Sigmoid colon (tissue), 7 donors: ENCODE measurements at places on chromosomes 2 and 18. TPM values are rescaled to one million over a fixed set of nuclear protein-coding genes. Genes with fewer than 3 reads are reported as not detected.
A peak's percentile ranks its signal among the peaks of the same experiment; 100 is the strongest.

DNA sequence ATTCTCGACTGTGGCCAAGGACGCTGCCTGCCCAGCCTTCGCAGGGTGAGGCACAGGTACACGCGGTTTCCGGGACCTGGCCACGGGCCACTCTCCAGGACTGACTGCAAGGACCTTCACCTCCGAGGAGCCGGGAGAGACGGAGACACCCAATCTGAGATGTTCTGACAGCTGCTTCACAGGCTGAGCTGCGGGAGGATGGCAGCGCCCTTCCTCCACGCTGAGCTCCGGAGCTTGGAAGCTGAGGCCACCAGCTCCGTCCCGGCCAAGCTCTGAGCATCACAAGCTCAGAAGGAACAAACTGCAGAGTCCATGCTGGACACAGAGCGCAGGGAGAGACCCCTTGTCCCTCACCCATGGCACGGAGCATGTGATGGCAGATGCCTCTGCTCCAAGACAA lies 71.1 kb upstream of the CTDP1 start:
- DNase-seq: peak; percentile 61
- no peaks in the 10 kb centered on the region for H3K36me3 ChIP-seq
- H3K27me3 ChIP-seq: no peaks in the 10 kb centered on the region
- no peak overlapping the region for H3K27ac ChIP-seq
- H3K4me1 ChIP-seq: no peaks in the 10 kb centered on the region

DNA sequence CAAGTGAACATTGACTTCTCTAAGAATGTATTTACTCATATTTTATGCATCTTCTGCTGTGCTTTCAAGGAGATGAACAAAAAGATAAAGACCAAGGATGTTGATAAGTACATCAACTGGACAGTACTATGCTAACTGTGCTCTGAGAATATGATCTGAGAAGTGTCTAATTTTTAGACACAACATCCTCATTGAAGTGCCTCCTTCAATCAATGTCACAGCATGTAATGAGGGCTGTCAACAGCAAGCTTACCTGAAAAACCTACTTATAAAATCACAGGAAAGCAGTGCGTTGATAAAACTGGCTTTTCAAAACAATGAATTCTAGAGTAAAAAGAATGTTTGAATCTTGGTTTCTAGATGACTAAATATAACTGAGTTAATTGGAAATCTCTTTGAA lies 452.9 kb upstream of the DSEL start:
- H3K27ac ChIP-seq: no peak overlapping the region
- H3K27me3 ChIP-seq: no peaks in the 10 kb centered on the region
- DNase-seq: no peak
- H3K4me3 ChIP-seq: no peak overlapping the region

- no peak overlapping the region for H3K4me3 ChIP-seq
- no peak for DNase-seq
- H3K4me1 ChIP-seq: no peaks in the 10 kb centered on the region
- no peaks in the 10 kb centered on the region for H3K27me3 ChIP-seq
- no peak overlapping the region for H3K27ac ChIP-seq
Observed at GRCh38 chr2:201859949-201860348, 53.6 kb downstream of the CDK15 start.

- no peaks in the 10 kb centered on the region for H3K27me3 ChIP-seq
- H3K36me3 ChIP-seq: no peaks in the 10 kb centered on the region
- no peaks in the 10 kb centered on the region for H3K4me1 ChIP-seq
Observed at GRCh38 chr18:2840521-2840920, 6.3 kb upstream of the EMILIN2 start.

DNA sequence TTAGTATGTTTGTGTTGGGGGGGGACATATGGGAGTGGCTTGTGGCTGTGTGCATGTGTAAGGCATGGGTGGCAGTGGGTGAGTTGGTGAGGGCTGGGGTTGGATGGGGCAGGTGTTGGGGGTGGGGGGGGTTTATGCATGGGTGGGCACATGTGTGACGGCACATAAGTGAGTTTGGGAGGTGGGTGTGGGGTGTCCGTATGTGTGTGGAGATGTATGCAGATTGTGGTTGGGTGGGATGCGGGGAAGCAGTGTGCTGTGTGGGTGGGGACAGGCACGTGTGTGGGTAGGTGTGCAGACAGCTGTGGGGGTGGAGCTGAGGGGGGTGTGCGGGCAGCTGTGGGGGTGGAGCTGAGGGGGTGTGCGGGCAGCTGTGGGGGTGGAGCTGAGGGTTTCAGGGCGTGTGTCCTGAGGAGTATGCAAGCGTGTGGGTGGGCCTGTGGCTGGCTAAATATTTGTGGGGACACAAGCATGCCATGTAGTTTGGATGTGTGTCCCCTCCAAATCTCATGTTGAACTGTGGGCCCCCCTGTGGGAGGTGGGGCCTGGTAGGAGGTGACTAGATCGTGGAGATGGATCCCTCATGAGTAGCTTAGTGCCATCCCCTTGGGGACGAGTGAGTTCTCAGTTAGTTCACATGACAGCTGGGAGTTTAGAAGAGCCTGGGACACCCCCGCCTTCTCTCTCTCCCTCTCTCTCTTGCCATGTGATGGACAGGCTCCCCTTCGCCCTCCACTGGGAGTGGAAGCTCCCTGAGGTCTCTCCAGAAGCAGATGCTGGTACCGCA lies 59.4 kb downstream of the ANKMY1 start:
- no peaks in the 10 kb centered on the region for H3K4me1 ChIP-seq
- H3K27me3 ChIP-seq: no peaks in the 10 kb centered on the region
- no peaks in the 10 kb centered on the region for H3K36me3 ChIP-seq
- DNase-seq: no peak
- no peak overlapping the region for H3K4me3 ChIP-seq
- H3K27ac ChIP-seq: no peak overlapping the region

DNA sequence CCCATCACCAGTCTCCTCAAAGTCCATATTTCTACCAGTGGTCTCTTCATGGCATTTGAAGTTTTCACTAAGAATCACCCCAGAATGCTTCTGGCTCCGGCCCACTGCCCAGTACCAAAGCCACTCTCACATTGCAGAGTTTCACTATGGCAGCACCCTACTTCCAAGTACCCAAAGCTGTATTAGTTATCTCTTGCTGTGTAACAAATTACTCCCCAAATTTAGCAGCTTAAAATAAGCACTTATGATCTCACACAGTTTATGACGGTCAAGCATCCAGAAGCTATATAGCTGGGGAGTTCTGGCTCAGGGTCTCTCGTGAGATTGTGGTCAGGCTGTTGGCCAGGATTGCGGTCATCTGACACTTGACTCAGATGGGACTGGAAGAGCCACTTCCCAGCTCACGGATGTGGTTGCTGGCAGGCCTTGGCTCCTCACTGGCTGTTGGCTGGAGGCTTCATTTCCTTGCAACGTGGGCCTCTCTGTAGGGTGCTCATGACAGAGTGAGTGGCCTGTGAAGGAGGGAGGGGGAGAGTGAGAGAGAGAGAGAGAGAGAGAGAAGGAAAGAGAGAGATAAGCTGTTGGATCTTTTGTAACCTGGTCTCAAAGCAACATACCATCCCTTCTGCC lies 189.5 kb downstream of the CTIF start:
- no peak overlapping the region for H3K4me3 ChIP-seq
- no peak for DNase-seq
- H3K36me3 ChIP-seq: no peaks in the 10 kb centered on the region
- no peaks in the 10 kb centered on the region for H3K27me3 ChIP-seq
- peak overlapping the region; percentile 83 for H3K27ac ChIP-seq

GRCh38 chr18:48957616-48958015 lies 6.9 kb upstream of the SMAD7 start:
- no peak overlapping the region for H3K4me3 ChIP-seq
- DNase-seq: no peak
- peaks cover 40% of the 10 kb centered on the region for H3K4me1 ChIP-seq

DNA sequence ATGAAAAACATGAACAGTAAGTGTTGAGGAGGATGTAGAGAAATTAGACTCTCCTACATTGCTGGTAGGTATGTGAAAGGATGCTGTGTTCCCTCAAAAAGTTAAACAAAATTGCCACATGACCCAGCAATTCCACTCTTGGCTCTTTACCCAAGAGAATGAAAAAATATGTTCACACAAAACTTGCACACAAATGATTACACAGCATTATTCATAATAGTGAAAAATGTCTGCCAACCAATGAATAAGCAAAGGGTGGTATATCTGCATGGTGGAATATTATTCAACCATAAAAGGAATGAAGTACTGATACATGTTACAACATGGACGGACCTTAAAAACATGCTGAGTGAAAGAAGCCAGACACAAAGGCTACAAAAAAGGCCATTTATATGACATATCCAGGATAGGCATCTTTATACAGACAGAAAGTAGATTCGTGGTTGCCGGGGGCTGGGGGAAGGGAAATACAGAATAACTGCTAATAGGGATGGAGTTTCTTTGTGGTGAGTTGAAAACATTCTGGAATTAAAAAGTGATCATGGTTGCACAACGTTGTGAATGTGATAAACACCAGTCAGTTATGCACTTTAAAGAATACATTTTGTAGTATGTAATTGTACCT lies 85.4 kb upstream of the MYO3B start:
- no peak overlapping the region for H3K4me3 ChIP-seq
- H3K27ac ChIP-seq: no peak overlapping the region
- H3K36me3 ChIP-seq: no peaks in the 10 kb centered on the region
- H3K27me3 ChIP-seq: no peaks in the 10 kb centered on the region
- no peaks in the 10 kb centered on the region for H3K4me1 ChIP-seq
- no peak for DNase-seq

GRCh38 chr2:231132129-231132528 lies 7.3 kb upstream of the HTR2B start:
- no peak overlapping the region for H3K4me3 ChIP-seq
- H3K36me3 ChIP-seq: no peaks in the 10 kb centered on the region
- no peaks in the 10 kb centered on the region for H3K4me1 ChIP-seq
- H3K27me3 ChIP-seq: no peaks in the 10 kb centered on the region
- no peak overlapping the region for H3K27ac ChIP-seq

DNA sequence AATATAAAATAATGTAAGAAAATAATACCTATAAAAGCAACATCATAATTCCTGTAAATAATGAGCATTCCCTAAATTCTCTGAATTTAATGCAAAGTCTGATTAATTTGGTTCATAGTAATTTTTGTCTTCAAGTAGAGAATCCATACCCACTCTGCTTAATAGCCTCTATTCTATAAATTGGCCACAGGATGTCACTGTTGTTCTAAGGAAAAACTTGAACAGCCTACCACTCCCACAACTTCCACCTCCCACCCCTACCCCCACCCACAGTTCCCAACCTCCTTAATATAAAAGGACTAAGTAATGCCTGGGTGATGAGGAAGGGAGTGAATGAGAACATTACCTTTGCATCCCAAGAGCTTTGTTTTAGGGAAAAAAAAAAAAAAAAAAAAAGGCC lies 27.2 kb upstream of the BBS5 start:
- H3K27ac ChIP-seq: no peak overlapping the region

GRCh38 chr2:239696559-239697207 lies 295.9 kb upstream of the HDAC4 start:
- H3K27ac ChIP-seq: no peak overlapping the region
- no peaks in the 10 kb centered on the region for H3K4me1 ChIP-seq
- H3K36me3 ChIP-seq: no peaks in the 10 kb centered on the region
- no peak overlapping the region for H3K4me3 ChIP-seq
- DNase-seq: no peak

DNA sequence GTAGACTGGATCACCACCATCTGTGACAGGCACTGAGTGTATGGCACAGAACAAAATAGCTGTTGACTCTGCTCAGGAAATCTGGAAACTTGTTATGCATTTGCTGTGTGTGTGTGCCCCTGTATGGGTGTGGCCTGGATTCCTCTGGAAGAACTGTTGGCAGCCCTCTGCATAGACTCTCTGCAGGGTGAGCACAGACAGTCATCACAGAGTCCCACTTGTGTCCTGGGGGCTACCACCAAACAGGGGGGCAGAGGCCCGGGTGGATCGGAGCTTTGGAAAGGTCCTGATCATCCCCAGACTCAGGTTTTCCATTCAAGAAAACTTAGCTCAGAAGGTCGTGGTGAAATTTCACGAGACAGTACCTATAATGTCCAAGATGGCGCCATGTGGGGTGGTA lies 258.6 kb downstream of the SOX11 start:
- H3K4me1 ChIP-seq: peaks cover 9% of the 10 kb centered on the region
- H3K27ac ChIP-seq: no peak overlapping the region
- DNase-seq: no peak
- no peaks in the 10 kb centered on the region for H3K27me3 ChIP-seq

DNA sequence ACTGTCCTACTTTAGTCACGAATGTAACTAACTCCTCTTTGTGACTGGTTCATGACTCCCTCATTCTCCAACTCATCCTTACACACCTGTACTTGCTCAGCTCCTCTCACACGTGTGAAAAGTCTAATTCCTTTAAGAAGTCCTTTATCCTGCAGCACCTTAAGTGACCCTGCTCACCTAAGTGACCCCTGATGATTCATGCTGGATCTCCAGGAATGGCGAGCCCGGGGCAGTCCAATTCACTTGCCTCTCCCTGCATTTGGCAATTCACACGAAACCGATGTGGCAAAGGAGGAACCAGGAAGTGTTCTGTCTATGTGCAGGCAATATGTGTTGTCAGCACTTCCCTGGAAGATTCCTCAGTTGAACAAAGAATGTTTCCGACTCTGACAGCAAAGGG lies 189.8 kb upstream of the NABP1 start:
- H3K4me1 ChIP-seq: no peaks in the 10 kb centered on the region
- DNase-seq: no peak
- no peaks in the 10 kb centered on the region for H3K27me3 ChIP-seq
- H3K4me3 ChIP-seq: no peak overlapping the region
- H3K36me3 ChIP-seq: no peaks in the 10 kb centered on the region
- H3K27ac ChIP-seq: no peak overlapping the region

GRCh38 chr2:12236136-12236844 lies 480.4 kb upstream of the TRIB2 start:
- no peak overlapping the region for H3K27ac ChIP-seq
- peaks cover 8% of the 10 kb centered on the region for H3K4me1 ChIP-seq
- H3K27me3 ChIP-seq: no peaks in the 10 kb centered on the region

- H3K36me3 ChIP-seq: no peaks in the 10 kb centered on the region
- no peak for DNase-seq
- no peaks in the 10 kb centered on the region for H3K4me1 ChIP-seq
- H3K4me3 ChIP-seq: no peak overlapping the region
- H3K27me3 ChIP-seq: no peaks in the 10 kb centered on the region
Observed at GRCh38 chr2:230678451-230678850, 34.2 kb upstream of the CAB39 start.

- no peaks in the 10 kb centered on the region for H3K27me3 ChIP-seq
- H3K4me3 ChIP-seq: no peak overlapping the region
- no peaks in the 10 kb centered on the region for H3K4me1 ChIP-seq
- H3K36me3 ChIP-seq: no peaks in the 10 kb centered on the region
- no peak overlapping the region for H3K27ac ChIP-seq
Observed at GRCh38 chr2:170509452-170510193, 205.5 kb upstream of the SP5 start.

- no peaks in the 10 kb centered on the region for H3K4me1 ChIP-seq
- no peaks in the 10 kb centered on the region for H3K27me3 ChIP-seq
- no peak for DNase-seq
- no peaks in the 10 kb centered on the region for H3K36me3 ChIP-seq
- H3K4me3 ChIP-seq: no peak overlapping the region
Observed at GRCh38 chr2:109408043-109408335, 205.8 kb downstream of the SEPTIN10 start.

- H3K27ac ChIP-seq: no peak overlapping the region
- peaks cover 5% of the 10 kb centered on the region for H3K27me3 ChIP-seq
- no peak overlapping the region for H3K4me3 ChIP-seq
- no peak for DNase-seq
Observed at GRCh38 chr2:72166279-72166678, 18.6 kb upstream of the CYP26B1 start.

The DLX1 gene
- total RNA-seq: 0.55 TPM

The TUBA4B gene
- total RNA-seq: not detected

The TNS1 gene
- 1,607 TPM for total RNA-seq

The DDX18 gene
- 41.0 TPM for total RNA-seq

The RNMT gene
- total RNA-seq: 22.1 TPM

The TMEM198 gene
- total RNA-seq: 3.0 TPM

The NFU1 gene
- total RNA-seq: 43.2 TPM
